ENCODE measurements at places on chromosomes 5 and 9.

DNA sequence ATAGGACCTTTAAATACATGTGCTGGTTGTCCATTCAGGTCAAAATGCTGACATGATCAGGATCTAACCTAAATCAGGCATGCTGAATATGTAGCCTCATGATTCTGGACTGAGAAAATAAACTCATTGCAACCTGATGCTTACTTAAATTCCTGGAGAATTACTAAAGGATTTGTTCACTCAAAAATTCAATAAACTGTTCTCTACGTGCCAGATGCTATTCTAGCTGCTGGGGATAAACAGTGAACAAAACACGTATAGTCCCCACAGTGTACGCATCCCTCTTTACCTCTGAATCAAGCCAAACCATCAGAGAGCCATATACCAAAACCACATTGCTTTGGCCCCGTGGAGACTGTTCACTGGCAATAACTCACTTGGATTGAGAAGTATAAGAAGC lies 6.1 kb downstream of the SCAI start:
- no peak for DNase-seq

GRCh38 chr5:170639221-170639925 lies 135.6 kb downstream of the KCNIP1 start:
- DNase-seq: no peak

- DNase-seq: no peak
Measured at GRCh38 chr5:180376511-180376910, 23.4 kb upstream of the GFPT2 start.

DNA sequence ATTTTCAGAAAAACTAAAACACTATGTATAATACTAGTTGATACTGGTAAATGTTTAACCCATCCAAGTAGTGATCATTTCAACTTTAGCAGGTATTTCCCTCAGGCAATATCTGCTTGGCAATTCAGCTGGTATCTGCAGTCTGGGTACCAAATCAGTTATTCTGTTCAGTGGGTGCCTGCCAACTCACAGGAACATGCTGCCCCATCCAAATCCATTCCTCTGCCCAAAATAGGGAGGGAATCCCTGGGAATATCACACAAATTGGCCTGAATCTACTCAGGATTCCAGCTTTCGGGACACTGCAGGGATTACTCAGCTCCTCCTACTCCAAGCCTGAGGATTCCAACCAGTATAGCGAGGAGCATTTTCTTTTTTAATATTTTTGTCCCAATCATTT lies 61.7 kb upstream of the PDE4D start:
- DNase-seq: no peak

DNA sequence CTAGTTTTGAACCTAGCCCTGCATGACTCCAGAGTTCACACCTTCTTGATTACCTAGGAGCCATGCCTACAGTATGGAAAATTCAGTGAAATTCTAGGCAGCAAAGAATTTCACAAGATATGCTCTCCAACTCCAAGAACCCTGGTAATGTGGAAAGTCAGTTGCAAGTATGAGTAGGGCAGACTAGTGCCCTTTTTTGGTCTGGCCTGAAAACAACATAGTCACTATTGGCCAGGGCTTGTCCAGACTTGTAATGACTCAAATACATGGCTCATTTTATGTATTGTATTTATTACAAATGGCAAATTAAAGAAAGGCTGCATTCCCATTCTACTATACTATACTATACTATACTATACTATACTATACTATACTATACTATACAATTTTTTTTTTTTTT lies 160.4 kb downstream of the ESM1 start:
- no peak for DNase-seq

DNA sequence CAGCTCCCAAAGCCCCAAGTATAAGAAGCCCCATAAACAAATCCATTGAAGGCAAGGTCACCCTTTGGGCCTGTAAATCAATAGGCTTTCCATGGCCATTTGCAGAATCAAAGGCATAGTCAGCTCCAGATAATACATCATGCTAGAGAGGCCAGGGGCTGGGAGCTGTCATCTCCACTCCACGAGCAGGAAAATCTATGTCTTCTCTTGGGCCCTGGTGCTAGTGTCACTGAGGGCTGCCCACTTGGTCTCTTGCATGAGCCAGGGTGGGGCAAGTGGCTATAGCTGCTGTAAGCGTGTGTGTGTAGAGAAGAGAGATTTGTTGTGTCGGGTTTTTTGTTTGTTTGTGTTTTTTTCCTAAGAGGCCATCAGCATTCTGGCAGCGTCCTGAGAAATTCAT lies 90.0 kb upstream of the ZNF618 start:
- no peak for DNase-seq

GRCh38 chr5:154590093-154590724 lies 112.2 kb upstream of the HAND1 start:
- DNase-seq: no peak

GRCh38 chr9:129467004-129467588 lies 153.8 kb downstream of the C9orf50 start:
- no peak for DNase-seq

GRCh38 chr9:127896395-127897192 lies 2.8 kb downstream of the ST6GALNAC6 start:
- no peak for DNase-seq

DNA sequence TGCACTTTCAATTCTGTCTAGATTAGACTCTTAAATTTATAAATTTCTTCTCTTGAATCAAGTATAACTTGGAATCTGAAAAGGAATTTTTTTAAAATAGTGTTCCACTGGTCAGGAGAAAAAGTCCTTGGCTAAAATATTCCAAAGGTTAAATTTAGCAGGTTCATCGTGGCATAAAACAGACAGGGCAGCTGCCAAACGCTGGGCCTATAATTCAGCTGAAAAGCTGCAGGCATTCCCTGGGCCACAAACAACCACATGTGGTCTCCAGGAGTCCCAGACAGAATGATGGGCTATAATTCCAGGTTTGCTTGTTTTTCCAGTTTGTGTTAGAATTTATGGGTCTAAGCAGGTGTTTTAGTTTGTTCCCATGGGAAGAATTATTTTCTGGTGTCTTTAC lies 71.1 kb upstream of the RETREG1 start:
- no peak for DNase-seq

- no peak for DNase-seq
Measured at GRCh38 chr5:133245191-133246052, 193.6 kb downstream of the HSPA4 start.

GRCh38 chr5:56545016-56545415 lies 270.3 kb upstream of the MAP3K1 start:
- DNase-seq: no peak

- no peak for DNase-seq
Measured at GRCh38 chr5:77029376-77029885, 773 bp upstream of the AGGF1 start.

GRCh38 chr5:31479706-31480105 lies 52.2 kb downstream of the DROSHA start:
- DNase-seq: no peak

DNA sequence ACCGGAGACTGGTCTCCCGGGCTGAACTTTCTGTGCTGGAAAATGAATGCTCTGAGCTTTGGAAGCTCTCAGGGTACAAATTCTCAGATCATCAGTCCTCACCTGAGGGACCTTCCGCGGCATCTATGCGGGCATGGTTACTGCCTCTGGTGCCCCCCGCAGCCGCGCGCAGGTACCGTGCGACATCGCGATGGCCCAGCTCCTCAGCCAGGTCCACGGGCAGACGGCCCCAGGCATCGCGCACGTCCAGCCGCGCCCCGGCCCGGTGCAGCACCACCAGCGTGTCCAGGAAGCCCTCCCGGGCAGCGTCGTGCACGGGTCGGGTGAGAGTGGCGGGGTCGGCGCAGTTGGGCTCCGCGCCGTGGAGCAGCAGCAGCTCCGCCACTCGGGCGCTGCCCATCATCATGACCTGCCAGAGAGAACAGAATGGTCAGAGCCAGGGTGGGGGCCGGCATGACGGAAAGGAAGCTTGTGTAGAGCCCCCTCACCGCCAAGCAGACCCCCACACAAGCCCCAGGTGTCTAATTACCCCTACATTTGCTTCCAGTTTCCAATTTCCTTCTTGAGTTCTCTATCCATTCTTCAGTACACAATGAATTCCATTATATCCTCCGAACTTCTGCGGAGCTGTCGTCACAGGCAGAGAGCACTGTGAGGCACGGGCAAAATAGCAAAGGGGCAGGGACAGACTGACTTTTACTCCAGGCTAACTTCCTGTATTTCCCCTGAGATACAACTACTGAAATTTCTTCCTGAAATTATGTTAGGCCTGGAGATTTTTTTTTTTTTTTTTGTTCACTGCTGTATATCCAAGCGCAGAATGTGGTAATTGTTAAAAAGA lies 23.2 kb downstream of the CDKN2A start:
- no peak for DNase-seq

DNA sequence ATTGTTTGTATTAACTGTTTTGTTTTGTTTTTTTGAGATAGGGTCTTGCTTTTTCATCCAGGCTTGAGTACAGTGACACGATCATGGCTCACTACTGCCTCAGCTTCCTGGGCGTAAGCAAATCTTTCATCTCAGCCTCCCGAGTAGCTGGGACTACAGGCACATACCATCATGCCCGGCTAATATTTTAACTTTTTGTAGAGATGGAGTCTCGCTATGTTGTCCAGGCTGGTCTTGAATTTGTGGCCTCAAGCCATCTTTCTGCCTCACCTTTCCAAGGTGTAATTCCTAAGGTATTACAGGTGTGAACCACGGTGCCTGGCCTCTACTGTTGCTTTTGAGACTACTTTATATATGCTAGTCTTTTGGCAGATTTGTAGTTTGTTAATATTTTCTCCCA lies 8.4 kb downstream of the RCL1 start:
- DNase-seq: no peak

GRCh38 chr5:36305571-36306326 lies 4.0 kb upstream of the RANBP3L start:
- DNase-seq: peak; percentile 42

DNA sequence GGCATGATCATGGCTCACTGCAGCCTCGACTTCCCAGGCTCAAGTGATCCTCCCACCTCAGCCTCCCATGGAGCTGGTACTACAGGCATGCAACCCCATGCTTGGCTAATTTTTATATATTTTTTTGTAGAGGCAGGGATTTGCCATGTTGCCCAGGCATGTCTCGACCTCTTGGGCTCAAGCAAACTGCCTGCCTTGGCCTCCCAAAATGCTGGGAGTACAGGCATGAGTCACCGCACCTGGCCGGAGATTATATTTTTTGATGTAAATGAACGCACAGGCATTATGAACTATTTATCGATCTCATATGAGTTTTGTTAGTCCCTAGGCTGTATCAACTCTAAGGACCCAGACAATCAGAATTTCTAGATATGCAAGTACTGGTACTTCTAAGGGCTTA lies 25.5 kb upstream of the CEP120 start:
- DNase-seq: no peak

Measured in COR-L47 (cell line).